ENCODE measurements at places on chromosomes 12 and 14.

DNA sequence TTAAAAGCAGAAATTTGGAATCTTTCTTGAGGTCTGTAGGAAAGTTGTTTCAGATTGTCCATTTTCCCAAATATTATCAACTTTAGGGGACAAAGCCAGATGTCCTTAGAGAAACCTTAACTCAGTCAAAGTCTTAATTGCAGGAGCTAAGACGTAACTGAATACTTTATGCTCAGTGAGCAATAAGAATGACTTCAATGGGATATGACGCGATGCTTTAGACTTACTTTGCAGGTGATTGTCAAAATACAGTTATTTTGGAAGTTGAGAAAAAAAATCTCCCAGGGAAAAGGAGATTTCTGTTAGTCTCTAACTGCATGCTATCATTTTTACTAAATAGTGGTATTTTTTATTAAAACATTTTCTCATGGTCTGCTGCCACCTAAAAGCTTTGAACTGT is 750.9 kb upstream of the STXBP6 start:
- DNase-seq, result no peak

DNA sequence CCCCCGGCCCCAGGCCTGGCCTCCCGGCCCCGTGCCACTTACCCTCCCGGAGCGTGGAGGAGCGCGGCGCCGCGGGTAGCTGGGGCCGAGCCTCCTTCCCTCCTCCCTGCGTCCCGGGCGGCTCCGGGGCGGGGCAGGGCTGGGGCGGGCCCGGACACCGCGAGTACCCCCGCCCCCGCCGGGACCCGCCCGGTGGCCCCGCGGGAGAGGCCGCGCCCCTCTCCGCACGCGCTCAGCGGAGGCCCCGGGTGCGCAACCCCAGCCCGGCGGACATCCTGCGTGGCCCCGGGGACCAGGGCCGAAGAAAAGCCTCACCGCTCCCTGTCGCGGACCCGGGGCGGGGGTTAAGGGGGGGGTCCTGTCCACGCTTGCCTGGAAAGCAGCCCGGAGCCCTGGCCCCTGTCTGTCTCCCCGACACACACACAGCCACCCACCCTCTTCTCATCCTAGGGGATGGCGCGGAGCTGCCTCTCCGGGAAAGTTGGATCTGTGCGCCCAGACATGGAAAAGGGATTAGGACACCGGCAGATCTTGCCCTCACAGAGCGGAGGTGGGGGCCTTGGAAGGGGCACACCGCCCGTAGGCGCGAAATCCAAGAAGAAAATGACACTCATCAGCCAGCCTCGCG is at the start of gene SYNE3:
Gene SYNE3 (minus strand): TSS at position 97 of the 628 bp plus-strand sequence. CDS start 40,829 bp downstream, outside the sequence.
- no peak for DNase-seq

GRCh38 chr14:54438703-54439102 is 2.5 kb downstream of the CNIH1 start:
- no peak for DNase-seq

DNA sequence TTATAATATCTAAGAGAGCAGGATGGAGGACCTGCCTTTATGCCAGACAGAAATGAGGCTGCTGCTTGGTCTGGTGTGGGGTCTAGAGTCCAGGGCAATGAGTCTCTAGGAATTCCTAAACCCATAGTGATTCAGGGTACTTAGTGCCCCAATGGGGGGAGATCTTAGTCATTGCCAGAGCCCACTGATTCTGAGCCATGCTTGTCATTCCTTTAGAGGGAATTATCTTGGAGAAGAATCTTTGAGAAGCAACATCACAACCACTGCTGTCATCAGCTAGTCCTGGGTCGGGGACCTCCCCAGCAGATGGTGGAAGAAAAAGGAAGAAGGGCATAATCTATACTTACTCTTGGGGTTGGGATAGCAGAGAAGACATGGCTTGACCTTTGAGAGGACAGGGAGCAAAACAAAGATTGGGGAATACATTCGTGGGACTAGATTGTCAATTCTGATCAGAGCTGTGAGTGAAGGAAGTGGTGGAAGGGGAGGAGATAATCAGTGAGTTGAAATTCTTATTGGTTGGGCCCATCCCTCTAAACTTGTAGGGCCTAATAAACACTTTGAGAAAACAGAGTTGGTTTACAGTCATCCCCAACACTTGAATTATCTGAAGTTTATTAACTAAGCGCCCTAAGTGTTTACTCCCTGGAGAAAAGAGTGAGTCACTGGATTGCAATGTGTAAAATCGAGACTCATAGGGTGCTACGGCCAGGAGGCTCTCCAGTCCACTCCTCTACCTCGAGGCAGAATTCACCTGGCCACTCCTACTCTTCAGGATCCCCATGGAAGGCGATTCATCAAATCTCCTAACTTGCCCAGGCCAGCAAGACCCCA is 3.0 kb upstream of the KRT3 start:
- peak; percentile 57 for DNase-seq

GRCh38 chr12:25983625-25984024 is 25.1 kb downstream of the RASSF8 start:
- DNase-seq, result no peak

GRCh38 chr14:91356181-91356763 is 61.3 kb downstream of the CCDC88C start:
- no peak for DNase-seq

DNA sequence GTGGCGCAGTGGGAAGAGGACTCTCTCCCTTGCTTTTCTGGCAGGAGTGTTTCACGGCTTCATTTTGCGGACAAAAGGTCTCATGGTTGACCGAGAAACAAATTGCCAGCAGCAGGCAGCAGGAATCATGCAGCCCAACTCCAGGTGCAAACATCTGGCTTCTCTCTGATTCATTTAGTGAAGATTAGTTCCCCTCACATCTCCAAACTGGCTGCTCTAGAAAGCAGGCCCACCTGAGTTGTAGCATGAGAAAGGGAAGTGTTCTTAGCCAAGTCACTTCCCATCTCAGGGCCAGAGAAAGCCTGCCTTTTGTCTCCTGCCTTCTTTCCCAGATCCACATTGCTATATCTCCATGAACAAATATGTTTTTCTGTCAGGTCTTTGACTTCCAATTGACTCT is 120.8 kb upstream of the CCDC196 start:
- DNase-seq, result no peak

GRCh38 chr14:70665448-70666360 is 24.0 kb downstream of the TTC9 start:
- peak; percentile 30 for DNase-seq

DNA sequence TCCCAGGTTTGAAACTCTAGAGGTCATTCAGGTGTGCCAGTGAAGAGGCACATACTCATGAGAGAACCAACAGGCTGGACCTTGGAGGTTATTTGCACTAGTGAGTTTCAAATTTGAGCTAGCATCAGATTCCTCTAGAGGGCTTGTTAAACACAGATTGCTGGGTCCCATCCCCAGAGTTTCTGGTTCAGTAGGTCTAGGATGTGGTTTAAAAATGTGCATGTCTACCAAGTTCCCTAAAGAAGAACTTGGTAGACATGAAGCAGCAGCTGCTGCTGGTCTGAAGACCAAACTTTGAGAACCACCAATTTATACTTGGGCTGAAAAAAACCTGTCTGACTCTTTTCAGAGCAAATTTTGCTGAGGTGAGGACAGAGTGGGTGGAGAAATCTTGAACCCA is 61.7 kb downstream of the SUSD6 start:
- no peak for DNase-seq

DNA sequence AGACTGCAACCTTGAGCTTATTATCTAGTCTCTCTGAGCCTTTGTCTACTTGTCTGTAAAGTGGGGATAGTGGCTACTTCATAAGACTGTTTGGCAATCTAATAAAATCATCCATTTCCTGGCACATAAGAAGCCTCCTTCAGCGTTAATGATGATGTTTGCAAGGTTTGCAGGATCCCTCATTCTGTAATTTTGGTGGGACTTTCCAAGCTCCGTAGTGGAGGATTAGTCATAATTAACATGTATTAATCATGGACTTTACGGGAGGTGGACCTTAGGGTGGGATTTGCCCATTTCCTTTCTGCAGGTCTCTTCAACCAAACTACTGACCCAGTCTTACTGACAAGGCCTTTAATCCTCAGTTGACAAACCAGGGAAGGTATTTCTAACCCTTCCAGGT is 66.2 kb downstream of the NTF3 start:
- peak; percentile 38 for DNase-seq

- no peak for DNase-seq
These were observed 40.4 kb downstream of the PSEN1 start for GRCh38 chr14:73176685-73177084.

GRCh38 chr12:106030210-106031071 is 108.3 kb downstream of the NUAK1 start:
- DNase-seq, result peak; percentile 96

GRCh38 chr14:74621556-74621955 is 9.5 kb upstream of the LTBP2 start:
- no peak for DNase-seq

GRCh38 chr14:70100071-70100470 is 88.7 kb downstream of the SLC8A3 start:
- no peak for DNase-seq

- DNase-seq, result no peak
These were observed 41.2 kb downstream of the SLC25A21 start for GRCh38 chr14:37131205-37131604.

DNA sequence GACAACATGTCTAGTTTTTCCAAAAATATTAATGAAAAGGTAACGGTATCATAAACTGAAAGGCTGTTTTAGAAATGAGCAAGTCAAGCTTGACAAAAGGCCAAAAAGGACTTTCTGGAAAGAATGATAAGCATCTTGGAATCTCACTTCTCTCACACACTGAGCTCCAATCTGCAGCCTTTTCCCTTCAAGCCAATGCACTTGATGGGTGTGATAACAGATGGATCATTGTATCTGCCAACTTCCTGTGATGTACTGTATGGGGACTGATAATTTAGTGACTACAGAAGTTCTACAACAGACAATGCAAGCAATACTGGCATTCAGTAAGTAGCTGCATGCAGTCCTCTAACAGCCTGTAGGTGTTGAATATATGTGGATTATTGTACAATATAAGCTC is 147.1 kb downstream of the MED13L start:
- DNase-seq, result peak; percentile 68

Measured in AG10803 (cell line).